Sciatic nerve (tissue), 2 donors: ENCODE measurements at places on chromosomes 4 and X. TPM values are rescaled to one million over a fixed set of nuclear protein-coding genes. Genes with fewer than 3 reads are reported as not detected.

DNA sequence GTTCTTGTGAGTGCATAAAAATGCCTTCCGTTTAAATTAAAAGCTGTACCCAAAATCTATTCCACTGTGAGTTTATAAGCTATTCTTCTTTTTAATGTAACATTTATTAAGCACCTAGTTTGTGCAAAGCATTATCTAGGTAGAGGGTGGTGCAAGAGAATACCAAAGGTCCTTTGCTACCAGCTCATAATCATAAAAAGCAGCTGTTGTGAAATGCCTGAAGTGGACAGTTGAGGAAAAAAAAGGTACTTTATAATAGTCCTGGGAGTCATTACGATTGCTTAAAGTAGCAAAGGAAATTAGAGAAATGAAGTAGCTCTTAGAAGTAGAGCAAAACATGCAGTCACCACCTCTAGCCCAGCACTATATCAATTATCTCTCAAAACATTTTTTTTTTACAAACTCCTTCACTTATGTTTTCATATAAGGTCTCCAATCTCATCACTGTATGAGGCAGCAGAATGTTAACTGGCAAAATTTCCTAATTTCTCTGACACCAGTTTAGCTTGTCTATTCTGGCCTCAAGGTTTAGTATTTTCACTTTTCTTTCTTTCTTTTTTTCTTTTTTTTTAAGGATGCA, 2.1 kb downstream of the MBNL3 start:
- no peak for DNase-seq

GRCh38 chrX:121172703-121173102, 125.3 kb downstream of the GLUD2 start:
- DNase-seq = no peak

DNA sequence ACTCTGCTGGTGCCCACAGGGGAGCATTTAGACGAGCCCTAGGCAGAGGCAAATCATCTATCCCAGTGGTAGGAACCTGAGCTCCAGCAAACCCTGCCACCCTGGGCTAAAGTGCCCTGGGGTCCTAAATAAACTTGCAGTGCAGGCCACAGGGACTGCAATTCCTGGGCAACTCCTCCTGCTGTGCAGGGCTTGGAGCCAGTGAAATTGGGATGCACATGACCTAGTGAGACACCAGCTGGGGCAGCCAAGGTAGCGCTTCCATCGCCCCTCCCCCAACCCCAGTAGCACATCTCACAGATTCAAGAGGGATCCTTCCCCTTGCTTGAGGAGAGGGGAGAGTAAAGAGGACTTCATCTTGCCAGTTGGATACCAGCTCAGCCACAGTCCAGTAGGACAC, 44.1 kb downstream of the CHRNA9 start:
- no peak for DNase-seq

FGF16 gene
- total RNA-seq = 0.40 TPM

F9 gene
- total RNA-seq = not detected

FHIP1A gene
- total RNA-seq = 15.3 TPM

XKRX gene
- total RNA-seq = 0.27 TPM

CABS1 gene
- not detected for total RNA-seq
